Activated CD8-positive, alpha-beta T cell treated with anti-CD3 and anti-CD28 coated beads, Interleukin-2, amount 10 ng/mL, durations not matched to agents 7 days and 5 days (primary cell): ENCODE measurements at places on chromosomes 7 and 10. TPM values are rescaled to one million over a fixed set of nuclear protein-coding genes. Genes with fewer than 3 reads are reported as not detected.

The C10orf105 gene
- total RNA-seq, result 0.73 TPM

DNA sequence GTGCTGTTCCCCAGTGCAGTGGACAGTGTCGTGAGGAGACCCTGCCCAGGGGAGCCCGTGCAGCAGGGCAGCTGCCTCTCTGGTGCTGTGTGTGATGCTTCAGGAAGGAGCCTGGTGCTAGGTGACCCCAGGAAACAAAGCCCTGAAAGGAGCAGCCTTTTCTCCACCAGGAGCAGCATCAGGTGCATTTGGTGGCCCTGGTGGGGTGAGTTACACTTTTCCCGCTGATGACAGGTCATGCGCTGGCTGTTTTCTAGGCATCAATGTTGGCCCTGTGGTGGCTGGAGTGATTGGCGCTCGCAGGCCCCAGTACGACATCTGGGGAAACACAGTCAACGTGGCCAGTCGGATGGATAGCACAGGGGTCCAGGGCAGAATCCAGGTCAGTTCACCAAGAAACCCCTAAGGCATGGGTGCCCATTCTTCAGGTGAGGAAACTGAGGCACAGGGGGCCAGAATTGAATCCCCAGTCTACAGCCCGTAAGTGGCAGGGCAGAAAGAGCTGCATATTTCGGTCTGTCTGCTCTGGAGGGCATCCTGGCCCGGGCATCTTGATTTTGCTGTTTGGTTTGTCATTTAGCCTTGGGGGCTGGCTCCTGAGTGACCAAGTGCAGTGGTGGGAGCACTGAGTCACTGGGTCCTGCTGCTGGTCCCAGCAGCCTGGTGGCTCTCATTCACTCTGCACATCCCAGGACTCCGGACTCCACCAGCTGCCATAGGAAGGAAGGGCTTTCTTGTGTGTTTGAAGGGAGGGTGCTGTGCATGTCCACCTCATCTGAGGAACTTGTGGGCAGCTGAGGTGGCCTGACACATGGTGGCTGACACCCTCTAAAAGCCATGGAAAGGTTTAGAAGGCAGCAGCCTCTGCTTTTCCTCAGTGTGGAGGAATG is 136.3 kb downstream of the ADCY1 start:
- H3K27ac ChIP-seq, result no peak overlapping the region
- H3K36me3 ChIP-seq, result no peaks in the 10 kb centered on the region
- H3K4me3 ChIP-seq, result no peak overlapping the region
- peak; percentile 15 for DNase-seq
- no peaks in the 10 kb centered on the region for H3K4me1 ChIP-seq

DNA sequence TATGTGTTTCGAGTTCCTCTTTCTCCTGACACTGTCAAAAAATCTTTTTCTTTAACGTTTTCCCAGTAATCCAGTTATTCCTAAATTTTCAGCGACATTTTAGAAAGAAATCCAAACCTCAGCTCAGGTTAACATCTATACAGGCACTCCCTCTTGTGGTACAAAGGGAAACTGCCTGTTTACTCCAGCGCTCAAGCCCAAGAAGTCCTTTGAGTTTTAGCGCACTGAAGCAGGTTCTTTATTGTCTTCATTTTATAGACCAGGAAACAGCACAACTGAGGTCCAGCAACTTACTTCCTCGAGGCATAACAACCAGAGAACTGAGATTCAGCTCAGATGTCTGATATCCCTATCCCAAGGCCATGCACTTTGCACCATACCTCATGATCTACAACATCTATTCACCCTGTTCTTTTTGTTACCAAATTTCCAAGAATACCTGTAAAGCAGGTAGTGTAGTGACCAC is 287.2 kb upstream of the MKLN1 start:
- no peak overlapping the region for H3K27ac ChIP-seq
- peaks cover 7% of the 10 kb centered on the region for H3K36me3 ChIP-seq
- no peaks in the 10 kb centered on the region for H3K27me3 ChIP-seq
- peaks cover 27% of the 10 kb centered on the region for H3K4me1 ChIP-seq

The HOGA1 gene
- total RNA-seq, result not detected

DNA sequence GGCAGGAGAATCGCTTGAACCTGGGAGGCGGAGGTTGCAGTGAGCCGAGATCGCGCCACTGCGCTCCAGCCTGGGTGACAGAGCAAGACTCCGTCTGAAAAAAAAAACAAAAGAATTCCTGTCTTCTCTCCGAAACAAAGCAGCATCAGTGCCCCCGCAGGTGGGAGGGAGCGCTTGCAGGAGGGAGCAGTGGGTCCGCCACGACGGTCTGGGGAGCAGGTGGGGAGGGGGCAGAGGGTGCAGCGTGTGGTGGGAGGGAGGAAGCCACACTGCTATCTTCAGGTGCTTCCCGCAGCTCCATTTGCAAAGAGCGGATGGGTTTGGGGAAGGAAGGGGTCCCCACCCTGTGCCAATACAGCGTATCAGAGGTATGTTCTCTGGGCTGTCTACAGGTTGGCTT is 31.7 kb downstream of the LIMK1 start:
- no peak overlapping the region for H3K4me3 ChIP-seq
- no peak for DNase-seq
- no peaks in the 10 kb centered on the region for H3K4me1 ChIP-seq
- H3K27me3 ChIP-seq, result no peaks in the 10 kb centered on the region

DNA sequence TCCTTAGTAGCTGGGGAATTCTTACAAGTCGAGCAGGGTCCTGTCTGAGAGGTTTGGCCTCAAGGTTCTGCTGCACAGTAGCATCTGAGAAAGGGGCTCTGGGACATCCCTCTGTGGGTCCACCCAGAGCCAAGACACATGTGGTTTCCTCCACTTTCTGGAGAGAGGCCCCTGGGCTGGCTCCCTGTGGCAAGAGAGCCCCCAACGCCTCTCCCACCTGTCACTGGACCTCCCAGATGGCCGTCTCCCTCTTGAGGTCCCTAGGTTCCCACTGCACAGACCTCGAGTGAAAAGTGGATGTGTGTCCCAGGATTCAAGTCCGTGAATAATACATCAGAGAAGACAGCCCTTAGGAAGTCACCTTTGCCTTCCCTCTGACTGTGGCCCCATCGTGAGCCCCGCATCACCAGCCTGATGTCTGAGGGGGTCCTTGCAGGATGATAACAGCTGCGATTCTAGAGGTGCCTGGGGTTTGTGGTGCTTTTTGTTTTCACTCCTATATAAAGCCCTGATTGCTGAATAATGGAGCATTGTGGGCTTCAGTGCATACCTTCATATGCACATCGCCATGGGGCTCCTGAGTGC is 319.0 kb downstream of the GLRX3 start:
- no peak overlapping the region for H3K27ac ChIP-seq
- H3K4me1 ChIP-seq, result no peaks in the 10 kb centered on the region
- no peak overlapping the region for H3K4me3 ChIP-seq

- no peak overlapping the region for H3K27ac ChIP-seq
- H3K4me1 ChIP-seq, result peaks cover 94% of the 10 kb centered on the region
- H3K27me3 ChIP-seq, result no peaks in the 10 kb centered on the region
- H3K36me3 ChIP-seq, result peaks cover 38% of the 10 kb centered on the region
- H3K4me3 ChIP-seq, result no peak overlapping the region
Measured at GRCh38 chr7:5692112-5692844, 89.2 kb downstream of the RNF216 start.

The UBE3C gene
- 57.1 TPM for total RNA-seq

- H3K27ac ChIP-seq, result no peak overlapping the region
- H3K4me1 ChIP-seq, result no peaks in the 10 kb centered on the region
Measured at GRCh38 chr7:93301736-93302135, 69.6 kb downstream of the VPS50 start.

DNA sequence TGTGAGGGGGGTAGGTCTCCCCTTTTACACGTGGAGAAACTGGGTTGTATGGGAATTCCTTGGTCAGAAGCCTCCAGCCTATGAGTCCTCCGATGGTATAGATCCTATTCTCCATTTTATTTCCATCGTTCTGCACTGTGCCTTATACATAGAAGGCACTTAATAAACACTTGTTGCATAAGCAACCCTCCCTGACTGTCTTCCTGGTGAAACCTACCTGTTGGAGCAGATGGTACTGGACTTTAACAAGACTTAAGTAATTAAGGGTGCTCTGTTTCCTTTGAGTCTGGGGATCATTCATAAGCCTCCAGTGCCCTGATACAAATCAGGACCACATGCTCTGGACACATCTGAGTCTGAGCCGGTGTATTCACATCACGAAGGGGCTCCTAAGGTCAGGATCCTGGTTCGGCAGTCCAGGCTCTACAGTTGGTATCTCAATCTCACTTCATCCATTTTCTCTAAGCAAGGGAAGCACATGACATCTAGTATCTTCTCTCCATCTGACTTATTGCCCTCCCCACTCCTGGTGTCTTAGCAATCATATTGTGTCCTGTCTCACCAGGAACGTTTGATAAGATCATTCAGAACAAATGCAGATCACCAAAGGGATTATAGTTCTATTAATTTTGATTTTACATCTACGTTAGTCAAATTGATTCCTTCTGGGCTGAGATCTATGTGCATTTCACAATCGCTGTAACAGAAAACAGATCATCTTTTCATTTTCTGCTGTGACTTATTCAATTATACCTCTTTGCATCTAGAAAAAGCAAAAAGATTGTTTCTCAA is 22.8 kb upstream of the EZH2 start:
- H3K4me3 ChIP-seq, result no peak overlapping the region
- no peak for DNase-seq
- peaks cover 11% of the 10 kb centered on the region for H3K4me1 ChIP-seq
- H3K36me3 ChIP-seq, result no peaks in the 10 kb centered on the region
- no peaks in the 10 kb centered on the region for H3K27me3 ChIP-seq

DNA sequence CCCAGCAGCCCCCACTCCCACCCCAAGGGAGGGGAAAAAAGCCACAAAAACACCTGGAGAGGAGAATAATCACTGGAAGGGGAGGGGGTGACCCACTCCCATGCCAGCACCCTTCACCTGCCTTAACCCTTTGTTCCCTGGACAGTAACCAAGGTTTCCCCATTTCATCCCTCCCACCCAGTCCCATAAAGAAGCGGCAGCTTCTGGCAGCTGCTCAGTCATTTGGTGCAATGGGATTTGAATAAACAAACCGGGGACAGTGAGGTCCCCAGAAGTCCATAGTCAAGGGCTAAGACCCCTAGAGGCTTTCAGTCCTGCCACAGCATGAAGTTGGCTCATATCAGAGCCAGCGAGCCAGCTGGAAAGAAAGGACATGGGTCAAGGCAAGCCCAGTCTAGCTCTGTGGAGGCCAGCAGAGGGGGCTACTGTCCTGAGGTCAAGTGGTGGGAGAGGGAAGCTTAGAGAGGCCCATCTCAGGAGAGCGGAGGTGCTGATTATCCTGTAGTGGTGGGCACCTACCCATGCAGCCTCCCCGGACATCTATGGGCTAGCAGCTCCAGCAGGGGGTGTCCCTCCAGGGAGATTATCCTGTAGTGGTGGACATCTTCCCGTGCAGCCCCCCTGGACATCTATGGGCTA is 58.9 kb upstream of the LBX1 start:
- DNase-seq, result no peak
- H3K27me3 ChIP-seq, result peaks cover 81% of the 10 kb centered on the region
- no peaks in the 10 kb centered on the region for H3K4me1 ChIP-seq
- no peak overlapping the region for H3K4me3 ChIP-seq
- no peak overlapping the region for H3K27ac ChIP-seq
- no peaks in the 10 kb centered on the region for H3K36me3 ChIP-seq
